ENCODE measurements at places on chromosomes 3 and 15.
A peak's percentile ranks its signal among the peaks of the same experiment; 100 is the strongest.

DNA sequence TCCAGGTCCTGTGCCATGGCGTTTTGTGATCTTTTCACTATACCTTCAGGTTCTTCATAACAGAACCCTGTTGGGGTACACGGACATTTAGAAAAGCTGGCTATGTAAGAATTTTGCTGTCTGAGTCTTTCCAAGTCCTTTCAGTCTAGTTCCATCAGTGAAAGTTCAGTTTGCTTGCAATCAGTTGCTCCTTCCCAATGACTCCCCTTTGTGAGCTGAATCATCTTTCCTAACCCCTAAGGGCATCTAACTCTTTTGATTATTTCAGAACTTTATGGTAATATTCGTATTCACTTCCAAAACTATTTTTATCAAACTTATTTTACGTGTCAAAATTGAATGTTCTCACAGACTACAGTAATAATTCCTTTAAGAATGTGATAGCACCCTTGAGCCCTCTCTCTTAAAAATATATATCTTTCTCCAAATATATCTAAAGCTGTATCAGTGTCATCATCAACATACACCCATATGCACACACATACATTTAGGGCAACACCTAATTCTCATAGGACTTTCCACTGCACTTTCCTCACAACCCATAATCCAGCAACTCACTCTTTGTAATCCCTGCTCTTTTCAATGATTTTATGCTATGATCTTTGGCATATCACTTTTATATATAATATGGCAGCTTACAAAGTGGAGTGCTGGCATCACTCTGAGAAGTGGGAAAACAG lies 263.7 kb downstream of the GBE1 start:
- no peak for DNase-seq

DNA sequence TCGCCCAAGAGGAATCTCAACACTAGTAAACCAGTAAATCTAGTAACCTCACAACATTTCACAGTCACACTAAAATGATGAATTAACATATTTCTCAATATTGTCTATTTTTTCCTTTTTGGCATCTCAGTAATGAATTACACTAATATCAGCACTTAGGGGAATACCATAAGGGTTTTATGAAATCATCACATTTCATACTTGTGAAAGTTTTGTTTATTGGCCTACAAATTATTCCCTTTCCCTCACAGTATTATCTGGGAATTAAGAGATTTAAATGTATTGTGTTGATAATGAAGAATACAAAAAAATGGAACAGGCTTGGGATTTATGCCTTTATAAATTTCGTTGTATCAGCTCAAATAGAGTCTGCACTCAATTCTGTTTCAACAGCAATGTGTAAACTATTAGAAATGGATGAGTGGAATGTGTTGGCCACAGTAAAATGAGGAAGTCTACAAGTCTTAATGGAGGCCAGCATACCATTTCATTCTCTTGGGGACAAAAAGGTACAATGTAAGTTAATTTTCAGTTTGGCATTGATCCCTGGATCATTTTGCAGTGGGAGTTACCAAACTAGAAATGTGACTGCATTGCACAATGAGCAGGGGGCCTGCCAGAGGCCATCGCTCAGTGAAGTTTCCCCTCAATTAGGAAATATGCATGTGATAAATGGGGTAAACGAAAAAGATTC lies 195.4 kb downstream of the FMN1 start:
- no peak for DNase-seq

- no peak for DNase-seq
Measured at GRCh38 chr15:40016224-40016865, 22.6 kb downstream of the SRP14 start.

GRCh38 chr15:40087991-40088928 lies 20.4 kb downstream of the BMF start:
- no peak for DNase-seq

- no peak for DNase-seq
Measured at GRCh38 chr15:38622304-38622703, 57.7 kb upstream of the RASGRP1 start.

GRCh38 chr3:115420086-115420485 lies 203.2 kb upstream of the GAP43 start:
- DNase-seq = no peak

- DNase-seq = no peak
Measured at GRCh38 chr15:75790631-75791336, 52.5 kb upstream of the UBE2Q2 start.

DNA sequence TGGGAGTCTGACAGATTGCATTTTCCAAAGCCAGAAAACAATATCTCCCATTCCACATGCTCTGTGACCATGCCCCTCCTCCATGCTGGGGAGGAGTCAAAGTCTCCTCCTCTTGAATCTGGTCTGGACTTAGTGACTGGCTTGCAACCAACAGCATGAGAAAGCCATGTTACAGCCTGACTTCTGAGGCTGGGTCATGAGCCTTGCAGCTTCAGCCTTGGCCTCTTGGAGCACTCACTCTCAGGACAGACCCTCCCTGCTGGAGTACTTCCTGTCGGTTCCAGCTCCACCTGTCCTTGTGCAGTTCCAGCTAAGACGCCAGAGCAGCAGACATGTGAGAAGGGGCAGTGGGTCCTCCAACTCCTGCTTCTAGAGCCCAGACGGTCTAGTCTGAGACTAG lies 49.7 kb upstream of the RBSN start:
- no peak for DNase-seq

- no peak for DNase-seq
Measured at GRCh38 chr3:134430950-134431445, 54.8 kb downstream of the ANAPC13 start.

DNA sequence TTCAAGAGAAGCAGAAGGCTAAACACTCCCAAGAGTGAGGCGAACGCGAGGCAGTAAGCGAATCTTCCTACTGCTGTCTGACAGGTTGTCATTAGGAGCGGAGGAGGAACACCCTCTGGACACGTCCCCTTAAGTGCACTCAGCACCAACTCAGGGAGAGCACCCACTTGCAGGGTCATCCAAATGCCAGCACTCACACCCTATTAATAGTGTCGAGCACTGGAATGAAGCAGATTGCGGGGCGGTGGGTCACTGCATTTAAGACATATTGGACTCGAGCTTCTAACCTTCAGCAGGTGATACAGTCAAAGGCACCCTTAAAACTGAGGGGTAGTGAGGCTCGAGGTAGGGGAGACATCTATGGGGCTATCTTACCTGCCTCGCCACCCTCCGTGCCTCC lies 28.7 kb downstream of the SH3BP5 start:
- no peak for DNase-seq

- DNase-seq = no peak
Measured at GRCh38 chr3:15667484-15667883, 65.9 kb downstream of the BTD start.

- peak; percentile 12 for DNase-seq
Measured at GRCh38 chr3:196518966-196519717, 4.0 kb upstream of the SMCO1 start.

GRCh38 chr15:60464836-60465630 lies 13.9 kb downstream of the ICE2 start:
- no peak for DNase-seq
